Psoas muscle (tissue), 8 donors: ENCODE measurements at places on chromosomes 2 and 18. TPM values are rescaled to one million over a fixed set of nuclear protein-coding genes. Genes with fewer than 3 reads are reported as not detected.

TUBA3D gene
- total RNA-seq: not detected

GRCh38 chr2:239252801-239253200 lies 148.0 kb downstream of the HDAC4 start:
- DNase-seq: peak; percentile 94
- no peaks in the 10 kb centered on the region for H3K36me3 ChIP-seq
- H3K4me1 ChIP-seq: peaks cover 92% of the 10 kb centered on the region

- no peaks in the 10 kb centered on the region for H3K36me3 ChIP-seq
- no peak for DNase-seq
- H3K4me1 ChIP-seq: no peaks in the 10 kb centered on the region
- no peak overlapping the region for H3K4me3 ChIP-seq
- H3K27me3 ChIP-seq: no peaks in the 10 kb centered on the region
Observed at GRCh38 chr2:85481818-85482777, 56.9 kb upstream of the MAT2A start.

DNA sequence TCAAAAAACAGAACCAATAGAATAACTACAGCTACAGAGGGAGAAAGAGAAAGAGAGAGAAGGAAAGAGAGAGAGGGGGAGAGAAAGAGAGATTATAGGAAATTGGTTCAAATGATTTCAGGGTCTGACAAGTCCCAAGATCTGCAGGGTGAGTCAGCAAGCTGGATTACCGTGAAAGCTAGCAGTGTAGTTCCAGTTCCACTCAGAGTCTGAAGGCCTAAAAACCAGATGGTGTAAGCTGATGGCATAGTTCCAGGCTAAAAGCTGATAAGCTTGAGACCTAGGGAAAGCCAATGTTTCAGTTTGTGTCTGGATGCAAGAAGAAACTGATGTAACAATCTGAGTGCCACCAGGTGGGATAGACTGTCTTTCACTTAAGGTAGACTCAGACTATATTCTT lies 397.7 kb downstream of the TRIB2 start:
- no peak for DNase-seq
- H3K27ac ChIP-seq: no peak overlapping the region

LDLRAD4 gene
- total RNA-seq: 13.9 TPM

- no peak for DNase-seq
- H3K4me3 ChIP-seq: peak overlapping the region; percentile 33
- peaks cover 50% of the 10 kb centered on the region for H3K4me1 ChIP-seq
- no peaks in the 10 kb centered on the region for H3K27me3 ChIP-seq
- no peaks in the 10 kb centered on the region for H3K36me3 ChIP-seq
- peak overlapping the region; percentile 64 for H3K27ac ChIP-seq
Observed at GRCh38 chr2:235506291-235506996, 12.6 kb downstream of the AGAP1 start.

DNA sequence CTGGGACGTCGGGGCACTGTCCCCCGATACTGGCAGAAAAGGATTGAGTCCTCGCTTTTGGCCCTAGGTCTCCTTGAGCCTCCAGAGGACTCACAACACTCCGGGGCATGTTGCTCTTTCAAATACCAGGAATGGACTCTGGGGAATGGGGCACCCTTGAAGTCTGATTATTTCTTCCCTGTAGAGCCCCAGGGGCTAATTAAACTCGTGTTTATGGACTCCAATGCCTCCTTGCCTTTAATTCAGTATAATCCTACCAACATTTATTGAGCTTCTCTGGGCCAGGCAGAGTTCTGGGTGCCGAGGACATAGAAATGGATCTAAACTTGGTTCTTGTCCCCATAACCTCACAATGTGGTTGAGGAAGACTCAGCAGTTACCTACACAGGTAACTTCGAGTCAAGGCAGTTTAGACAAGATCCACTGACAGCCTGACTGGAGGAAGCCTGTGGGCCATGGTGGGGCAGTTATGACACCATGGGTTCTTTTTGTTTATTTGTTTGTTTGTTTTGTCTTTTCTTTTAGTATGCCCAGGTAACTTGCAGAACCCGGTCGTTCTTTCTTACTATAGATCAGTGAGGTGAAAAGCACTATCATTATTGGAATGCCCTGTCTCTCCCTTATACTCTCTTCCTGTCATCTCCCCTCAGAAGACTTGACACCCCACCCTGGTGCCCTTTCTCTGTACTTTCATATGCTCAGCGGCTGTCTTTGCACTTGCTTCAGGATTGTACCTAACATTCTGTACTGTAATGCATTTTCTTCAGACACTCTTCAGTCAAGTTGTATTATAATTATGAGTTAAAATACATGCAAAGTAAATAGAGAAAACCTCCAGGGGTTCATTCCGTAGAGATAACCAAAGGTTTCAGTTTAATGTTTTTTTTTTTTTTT lies 3.2 kb downstream of the CFLAR start:
- peaks cover 60% of the 10 kb centered on the region for H3K4me1 ChIP-seq
- peaks cover 2% of the 10 kb centered on the region for H3K36me3 ChIP-seq
- no peak for DNase-seq

CNDP1 gene
- total RNA-seq: not detected

DNA sequence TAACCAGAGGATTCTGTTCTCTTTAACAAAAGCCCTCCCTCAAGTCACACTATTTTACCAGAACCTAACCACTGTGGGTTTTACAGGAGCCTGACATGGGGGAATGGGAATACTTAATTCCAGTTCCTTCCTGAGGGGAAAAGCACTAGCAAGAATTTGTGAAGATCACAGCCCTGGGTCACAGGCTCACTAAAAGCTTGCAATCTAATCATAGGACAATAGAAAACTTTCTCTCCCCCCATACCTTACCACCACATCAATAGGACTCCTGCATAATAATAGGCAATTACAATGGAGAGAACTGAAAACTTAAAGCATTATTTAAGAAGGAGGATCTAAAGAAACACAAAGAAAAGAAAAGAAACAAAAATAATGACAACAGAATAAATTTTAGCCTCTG lies 225.8 kb upstream of the ZNF804A start:
- H3K4me1 ChIP-seq: no peaks in the 10 kb centered on the region
- DNase-seq: no peak

MTLN gene
- total RNA-seq: 307 TPM

DNA sequence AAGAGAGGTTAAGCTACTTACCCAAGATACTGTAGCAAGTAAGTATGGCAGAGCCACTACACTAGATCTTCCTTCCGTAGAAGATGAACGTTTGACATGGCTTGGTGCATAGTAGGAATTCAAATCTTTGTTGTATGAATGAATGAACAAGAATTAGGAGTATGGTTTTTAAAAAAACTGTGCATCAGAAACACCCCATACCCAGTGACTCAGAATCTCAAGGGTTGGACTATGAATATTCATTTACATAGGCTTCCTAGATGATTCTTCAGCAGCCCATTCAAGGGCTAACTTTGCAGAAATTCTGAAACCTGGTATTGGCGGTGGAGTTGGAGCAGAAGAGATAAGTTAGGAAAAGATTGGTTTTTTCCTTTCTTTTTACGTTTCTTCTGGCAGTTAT lies 5.4 kb downstream of the ACTR3 start:
- no peaks in the 10 kb centered on the region for H3K36me3 ChIP-seq
- no peak overlapping the region for H3K27ac ChIP-seq
- DNase-seq: no peak
- H3K4me1 ChIP-seq: peaks cover 84% of the 10 kb centered on the region

PSMD1 gene
- 156 TPM for total RNA-seq
